ENCODE measurements at places on chromosomes 5 and 9.

GRCh38 chr9:97689401-97690180 is 7.5 kb downstream of the XPA start:
- peak; percentile 26 for DNase-seq

DNA sequence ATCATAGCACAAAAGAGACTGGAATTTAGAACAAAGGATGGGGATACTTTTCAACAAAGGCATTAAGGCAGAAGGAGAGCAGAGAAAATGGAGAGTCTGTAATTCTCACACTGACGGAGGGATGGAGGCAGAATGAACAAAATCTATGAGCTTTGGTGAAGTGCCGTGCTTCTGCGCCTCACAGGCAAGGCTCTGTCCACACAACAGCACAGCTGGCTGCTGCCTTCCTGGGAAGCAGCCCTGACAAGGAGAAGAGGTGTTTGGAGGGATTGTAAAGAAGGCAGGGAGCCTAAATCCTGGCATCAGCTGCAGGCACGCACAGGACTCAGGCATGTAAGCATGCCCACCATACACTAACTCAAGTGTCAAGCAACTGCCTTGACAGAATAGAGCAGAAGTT is 485.2 kb upstream of the KIF2A start:
- no peak for DNase-seq

- no peak for DNase-seq
These were observed 154.1 kb upstream of the TUT7 start for GRCh38 chr9:86508208-86508903.

DNA sequence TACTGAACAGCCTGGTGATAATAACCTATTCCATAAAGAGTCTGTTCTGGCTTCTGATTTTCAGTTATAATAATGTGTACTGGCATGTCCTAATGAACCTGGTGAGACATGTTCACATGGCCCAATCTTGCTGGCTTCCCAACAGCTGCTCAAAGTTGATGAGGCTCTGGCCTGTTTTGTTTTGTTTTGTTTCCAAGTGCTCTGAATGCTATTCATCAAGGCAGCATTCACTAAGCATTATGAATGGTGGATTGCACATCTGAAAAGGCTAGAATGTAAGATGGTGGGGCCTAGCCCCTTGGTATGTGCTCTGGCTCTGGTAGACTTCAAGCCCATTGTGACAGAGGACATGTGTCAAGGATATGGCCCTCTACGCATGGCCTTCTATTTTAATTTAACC is 388.5 kb downstream of the PSAT1 start:
- DNase-seq = no peak

DNA sequence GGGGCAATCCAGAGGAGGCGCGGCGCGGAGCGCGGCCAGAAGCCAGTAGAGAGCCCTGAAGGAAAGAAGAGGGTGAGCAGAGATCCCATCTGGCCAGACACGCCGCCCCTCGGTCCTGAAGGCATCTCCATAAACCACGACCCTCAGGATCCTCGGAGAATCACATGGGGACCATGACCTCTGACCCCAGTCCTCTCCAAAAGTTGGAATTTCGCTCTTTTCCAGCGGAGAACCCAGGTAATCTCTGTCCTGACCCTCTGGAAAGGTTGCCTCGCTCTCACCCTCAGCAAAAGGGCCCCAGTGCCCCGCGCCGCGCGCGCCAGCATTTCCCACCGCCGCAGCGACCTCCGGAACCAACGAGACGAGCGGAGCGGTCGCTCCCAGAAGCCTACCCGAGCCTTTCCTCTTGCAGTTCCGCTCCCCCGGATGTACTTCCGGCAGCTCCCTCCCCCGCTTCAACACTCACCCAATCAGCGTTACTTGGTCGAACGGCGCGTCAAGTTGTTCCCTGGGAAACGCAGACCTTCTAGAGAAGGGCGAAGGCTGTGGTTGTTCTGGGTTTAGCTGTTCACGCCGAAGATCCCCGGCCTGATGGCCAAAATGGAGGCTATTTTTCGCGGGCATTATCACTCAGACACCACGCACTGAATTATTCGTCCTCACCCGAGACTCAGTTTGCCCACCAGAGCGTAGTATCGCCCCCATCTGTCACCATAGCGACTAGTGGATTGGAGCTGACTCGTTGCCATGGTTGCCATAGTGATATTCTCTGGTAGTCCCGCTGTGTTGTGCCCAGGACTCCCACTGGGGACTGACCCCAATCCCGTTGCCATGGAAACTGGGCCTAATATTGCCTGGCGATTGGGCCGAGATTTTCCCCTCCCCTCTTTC is at the start of gene STOML2:
STOML2 (minus strand) TSS at position 363 of the 891 bp plus-strand sequence; CDS start at position 326, 37 bp downstream.
- DNase-seq = peak; percentile 97

GRCh38 chr9:116466271-116467235 is 220.6 kb upstream of the TRIM32 start:
- DNase-seq = no peak

DNA sequence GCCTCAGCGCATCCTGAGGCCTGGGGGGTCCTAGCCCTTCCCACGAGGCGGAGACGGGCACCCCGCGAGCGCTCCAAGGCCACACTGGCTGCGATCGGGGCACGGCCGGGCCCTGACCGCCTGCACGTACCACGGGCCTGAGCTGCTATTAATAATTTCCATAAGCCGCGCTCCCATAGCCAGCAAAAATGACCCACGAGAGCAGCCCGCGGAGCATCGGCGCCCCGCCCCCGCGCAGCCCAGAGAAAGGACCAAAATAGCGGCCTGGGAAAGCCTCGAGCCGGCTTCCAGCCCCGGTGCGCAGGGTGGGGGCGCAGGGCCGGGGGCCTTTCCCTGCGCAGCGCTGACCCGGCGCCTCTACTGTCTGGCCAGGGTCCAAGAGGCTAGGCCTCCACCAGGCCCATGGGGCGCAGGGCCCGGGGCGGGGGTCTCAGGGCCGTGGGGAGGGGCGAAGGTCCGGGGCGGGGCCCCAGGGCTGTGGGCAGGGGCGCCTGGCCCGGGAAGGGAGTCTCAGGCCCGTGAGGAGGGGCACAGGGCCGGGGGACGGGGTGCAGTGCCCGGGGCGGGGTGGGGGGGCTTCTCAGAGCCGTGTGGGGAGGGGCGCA is 54.4 kb downstream of the EXD3 start:
- DNase-seq = no peak

GRCh38 chr9:98432134-98432533 is 176.7 kb upstream of the TBC1D2 start:
- DNase-seq = no peak

DNA sequence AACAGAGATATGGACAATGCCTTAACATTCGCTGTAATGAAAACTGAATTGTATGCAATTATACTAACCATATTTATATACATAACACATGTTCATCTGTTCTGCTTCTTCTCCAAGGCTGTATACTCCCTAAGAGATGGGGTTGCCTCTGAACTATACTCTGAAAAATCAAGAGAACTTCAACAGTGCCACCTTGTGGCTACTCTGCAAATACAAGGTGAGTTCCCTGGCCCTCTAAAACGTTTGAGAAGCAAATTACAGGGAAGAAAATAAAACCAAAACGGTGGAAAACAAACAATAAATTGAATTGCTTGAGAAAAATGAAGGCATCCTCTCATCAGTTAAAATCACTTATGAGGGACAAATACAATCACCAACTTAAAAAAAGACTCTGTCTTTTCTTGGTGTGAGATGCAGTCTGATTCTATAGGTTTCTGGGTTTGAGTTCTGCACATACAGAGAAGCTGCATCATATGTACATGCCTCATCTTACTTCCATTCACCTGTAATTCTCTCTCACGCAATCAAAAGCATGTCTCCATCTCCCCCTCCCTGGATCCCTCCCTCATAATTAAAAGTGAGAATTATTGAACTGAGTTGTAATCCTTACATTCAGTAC is 98.6 kb downstream of the FBXW11 start:
- peak; percentile 73 for DNase-seq

GRCh38 chr9:6673326-6674025 is 27.9 kb upstream of the GLDC start:
- no peak for DNase-seq

DNA sequence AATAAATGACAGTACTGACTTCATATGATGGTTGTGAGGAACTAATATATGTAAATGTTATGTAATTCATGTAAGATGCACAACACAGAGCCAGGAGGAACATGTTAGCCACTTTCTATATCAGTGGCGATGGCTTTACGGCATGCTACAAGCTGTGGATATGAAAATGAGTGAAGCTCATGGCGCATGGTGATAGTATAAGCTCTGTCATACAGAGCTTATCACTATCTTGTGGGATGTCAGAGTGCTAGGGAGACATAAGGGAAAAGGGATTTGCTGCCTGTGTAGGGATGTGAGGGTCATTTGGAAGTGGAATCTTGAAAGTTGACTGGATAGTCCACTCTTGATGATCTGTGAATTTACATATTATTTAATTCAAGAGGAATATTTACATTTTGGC is 13.6 kb downstream of the CPEB4 start:
- DNase-seq = no peak

DNA sequence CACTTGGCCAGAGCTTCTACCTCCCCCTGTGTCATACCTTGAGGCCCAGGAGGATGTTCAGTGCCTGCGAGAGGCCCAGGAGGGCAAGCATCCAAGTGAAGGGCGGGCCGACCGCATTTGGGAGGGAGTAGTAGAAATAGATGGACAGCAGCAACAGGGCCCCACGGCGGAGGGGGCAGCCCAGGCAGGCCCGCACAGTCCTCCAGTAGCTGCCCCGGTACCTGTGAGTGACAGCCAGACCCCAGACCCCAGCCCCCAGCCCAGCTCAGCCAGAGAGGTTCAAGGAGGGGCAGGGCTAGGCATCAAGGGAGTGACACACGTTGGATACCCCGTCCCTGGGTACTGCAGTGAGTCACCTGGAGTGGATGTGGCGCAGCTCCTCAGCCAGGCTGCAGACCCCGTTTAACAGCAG is 1.4 kb downstream of the STING1 start:
- DNase-seq = no peak

DNA sequence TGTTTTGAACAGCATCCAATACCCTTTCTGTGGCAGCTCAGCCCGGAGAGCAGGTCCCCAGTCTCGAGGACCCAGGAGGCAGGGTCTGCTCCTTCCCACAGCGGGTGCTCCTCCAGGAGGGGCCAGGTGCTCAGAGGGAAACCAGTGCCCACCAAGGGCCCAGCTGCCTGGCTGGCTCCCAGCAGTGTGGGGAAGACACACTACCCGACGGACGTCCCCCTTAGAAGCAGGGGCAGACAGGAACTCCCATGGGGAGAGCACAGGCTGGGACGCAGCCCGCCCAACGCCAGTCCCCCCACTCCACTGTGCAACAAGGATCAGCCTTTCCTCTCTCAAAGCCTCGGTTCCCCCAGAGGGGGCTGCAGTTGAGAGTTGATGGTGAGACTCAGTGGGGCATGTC is 57.6 kb downstream of the ADAMTS2 start:
- DNase-seq = no peak

DNA sequence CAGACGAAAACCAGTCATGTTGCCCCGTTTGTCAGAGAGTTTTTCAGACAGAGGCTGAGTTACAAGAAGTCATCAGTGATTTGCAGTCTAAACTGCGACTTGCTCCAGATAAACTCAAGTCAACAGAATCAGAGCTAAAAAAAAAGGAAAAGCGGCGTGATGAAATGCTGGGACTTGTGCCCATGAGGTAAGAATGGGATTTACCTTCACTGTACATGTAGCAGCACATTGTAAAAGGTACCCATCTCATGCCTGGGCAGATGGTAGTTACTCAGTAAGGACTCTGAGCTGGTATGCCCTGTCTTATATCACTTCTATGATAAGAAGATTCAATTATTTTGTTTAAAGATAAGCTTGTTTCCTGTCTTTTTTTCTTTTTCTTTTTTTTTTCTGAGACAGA is 38.8 kb downstream of the RAD50 start:
- no peak for DNase-seq

DNA sequence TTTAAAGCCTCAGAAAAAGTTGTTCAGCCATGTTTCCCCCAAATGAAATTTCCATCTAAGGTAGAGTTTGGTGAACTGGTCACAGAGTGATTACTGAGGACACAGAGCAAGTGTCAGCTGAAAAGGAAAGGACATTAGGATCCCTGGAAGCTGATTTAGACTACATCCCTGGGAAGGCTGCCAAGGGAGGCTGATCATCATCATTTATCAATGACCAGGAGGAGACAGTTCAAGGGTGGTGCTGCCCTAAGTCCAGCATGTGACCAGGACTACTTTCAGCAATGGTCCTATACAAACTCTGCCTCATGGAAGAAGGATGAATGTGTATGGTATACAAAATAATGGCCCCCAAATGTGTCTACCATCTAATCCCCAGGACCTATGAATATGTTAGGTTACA is 120.6 kb downstream of the PIK3R1 start:
- no peak for DNase-seq

- no peak for DNase-seq
These were observed 13.9 kb downstream of the PCSK5 start for GRCh38 chr9:75904364-75904763.

DNA sequence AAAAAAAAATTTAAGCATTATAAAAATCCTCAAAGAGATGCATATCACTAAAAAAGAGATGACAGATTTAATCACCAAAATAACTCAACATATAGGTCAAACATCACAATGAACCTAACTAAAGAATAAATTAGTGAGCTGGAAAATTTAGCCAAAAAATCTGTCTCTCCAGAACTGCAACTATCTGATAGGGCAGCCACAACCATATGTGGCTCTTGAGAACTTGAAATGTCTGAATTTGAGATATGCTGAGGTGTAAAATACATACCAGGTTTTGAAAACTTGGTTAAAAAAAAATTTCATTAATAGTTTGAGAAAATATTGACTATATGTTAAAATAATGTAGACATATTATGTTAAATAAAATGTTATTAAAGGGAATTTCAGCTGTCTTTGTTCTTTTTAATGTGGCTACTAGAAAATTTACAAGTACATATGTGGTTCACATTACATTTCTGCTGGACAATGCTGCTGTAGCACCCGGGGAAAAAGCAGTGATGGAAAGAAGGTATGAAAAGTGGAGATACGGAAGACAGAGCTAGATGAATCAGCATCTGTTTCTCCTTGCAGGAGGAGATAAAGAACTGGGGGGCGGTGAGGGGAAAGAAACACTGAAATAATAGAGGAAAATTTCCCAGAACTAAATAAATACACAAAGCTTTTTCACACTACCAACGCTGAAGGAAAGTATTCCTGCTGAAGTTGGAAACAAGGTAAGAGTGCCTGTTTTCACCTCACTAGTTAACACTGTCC is 66.1 kb downstream of the DCP2 start:
- DNase-seq = no peak

GRCh38 chr9:21412107-21412506 is 3.2 kb downstream of the IFNA8 start:
- no peak for DNase-seq

- DNase-seq = peak; percentile 90
These were observed 14.2 kb upstream of the RALGDS start for GRCh38 chr9:133135146-133135745.

DNA sequence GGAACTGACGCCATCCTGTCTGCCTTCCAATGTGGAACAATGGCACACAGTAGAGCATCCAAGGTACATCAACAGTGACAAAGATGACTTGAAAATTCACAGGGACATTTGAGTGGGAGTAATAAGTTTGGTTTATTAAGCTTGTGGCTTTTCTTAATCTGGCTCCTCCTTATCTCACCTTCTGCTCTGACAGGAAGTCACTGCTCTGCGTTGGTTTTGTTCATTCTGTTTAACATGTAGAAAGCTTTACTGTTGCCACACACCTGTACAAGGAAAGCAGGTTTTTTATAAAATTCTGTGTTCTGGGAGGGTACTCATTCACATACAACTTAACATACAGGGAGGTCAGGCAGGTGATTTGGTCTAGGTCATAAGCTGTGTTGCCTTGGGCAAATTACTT is 1.6 kb upstream of the GZMK start:
- DNase-seq = no peak

- DNase-seq = no peak
These were observed 21.6 kb upstream of the SPATA31D4 start for GRCh38 chr9:81906671-81907070.

Measured in SW480 (cell line).